ENCODE measurements at places on chromosomes 12 and 14. TPM values are rescaled to one million over a fixed set of nuclear protein-coding genes. Genes with fewer than 3 reads are reported as not detected.

DNA sequence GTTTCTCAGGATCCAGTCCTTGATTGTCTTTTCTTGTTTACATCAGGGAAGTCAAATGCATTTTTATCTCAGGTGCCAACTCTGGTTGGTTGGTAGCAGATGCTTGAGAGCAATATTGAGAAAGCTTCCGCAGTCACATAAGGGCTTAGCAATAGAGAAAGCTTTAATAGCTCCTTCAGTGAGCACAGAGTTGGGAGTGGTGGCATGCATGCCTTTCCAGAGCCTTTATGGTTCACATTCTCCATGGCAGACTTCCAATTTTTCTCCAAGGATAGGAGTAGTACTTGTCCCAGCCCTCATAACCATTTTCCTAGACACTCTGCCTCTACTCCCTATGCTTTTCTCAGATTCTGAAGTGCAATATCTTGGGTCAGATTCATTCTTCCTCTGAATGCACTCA is 280.4 kb downstream of the AEBP2 start:
- no peak for DNase-seq

DNA sequence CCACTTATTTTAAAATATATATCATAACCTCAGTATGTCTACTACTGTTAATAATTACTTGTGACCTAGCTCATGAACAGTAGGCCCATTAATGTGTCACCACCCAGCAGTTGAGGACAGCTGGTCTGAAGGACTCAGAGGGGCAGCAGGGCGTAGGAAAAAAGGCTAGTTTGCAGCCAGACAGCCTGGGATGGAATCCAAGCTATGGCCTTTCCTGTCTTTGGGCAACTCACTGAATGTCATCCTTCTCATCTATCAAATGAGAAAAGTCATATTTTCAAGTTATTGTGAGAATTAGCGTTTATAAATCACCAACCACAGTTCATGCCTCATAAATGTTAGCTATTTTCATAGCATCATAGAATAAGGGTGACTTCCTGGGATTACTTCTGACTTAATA is 12.3 kb downstream of the DENND5B start:
- DNase-seq: no peak

DNA sequence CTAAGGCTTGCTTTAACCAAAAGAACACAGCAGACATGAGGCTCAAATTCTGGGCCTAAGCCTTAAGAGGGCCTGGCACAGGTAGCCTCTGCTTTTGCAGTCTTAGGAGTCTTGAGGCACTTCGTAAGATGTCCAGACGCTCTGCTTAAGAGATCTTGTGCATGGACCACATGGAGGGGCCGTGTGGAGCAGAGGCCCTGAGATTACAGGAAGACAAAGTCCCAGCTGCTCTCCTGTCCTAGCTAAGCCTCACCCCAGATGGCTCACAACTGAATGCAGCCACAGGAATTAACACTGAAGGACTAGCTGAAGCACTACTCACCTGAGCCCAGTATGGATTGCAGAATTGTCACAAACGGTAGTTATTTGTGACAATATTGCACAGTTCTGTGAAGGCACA is 446.0 kb downstream of the PDZRN4 start:
- DNase-seq: no peak

GRCh38 chr12:31321897-31322228 is 4.1 kb downstream of the SINHCAF start:
- no peak for DNase-seq

- DNase-seq: no peak
These were observed 4.8 kb upstream of the ADCY6 start for GRCh38 chr12:48793696-48794095.

DNA sequence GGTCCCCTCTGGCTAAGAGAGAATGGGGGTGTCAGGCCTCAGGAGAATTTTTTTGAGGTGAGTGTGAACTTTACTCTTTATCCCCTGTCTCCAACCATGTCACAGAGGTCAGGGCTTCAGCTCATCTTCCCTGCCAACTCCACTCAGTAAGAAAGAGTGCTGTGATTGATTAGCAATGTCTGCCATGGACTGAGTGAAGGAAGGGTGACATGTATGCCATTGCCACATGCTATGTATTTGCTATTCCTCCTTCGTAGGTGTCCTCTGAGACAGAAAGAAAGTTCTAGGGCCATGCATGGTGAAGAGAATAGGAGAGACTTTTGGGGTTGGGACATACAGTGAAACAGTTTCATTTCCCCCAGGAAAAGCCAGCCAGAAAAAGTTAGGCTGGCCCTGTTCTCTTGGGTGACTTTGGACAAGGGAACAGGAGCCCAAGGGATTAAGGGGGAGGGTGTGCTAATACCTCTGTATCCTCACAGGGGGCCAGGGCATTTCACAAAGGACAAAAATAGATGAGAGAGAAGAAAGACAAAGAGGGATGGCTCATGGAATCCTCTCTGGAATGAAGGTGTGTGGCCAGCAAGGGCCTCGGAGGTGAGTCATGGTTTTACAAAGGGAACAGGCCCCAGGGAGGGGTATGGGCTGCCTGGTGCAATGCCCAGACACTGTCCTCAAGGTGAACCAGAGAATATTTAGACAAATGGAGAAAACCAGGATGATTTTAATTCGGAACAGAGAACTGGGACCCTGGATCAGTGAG is 13.9 kb upstream of the MYL2 start:
- peak; percentile 80 for DNase-seq

GRCh38 chr14:99519931-99520421 is 38.8 kb downstream of the CCNK start:
- DNase-seq: no peak

- DNase-seq: no peak
These were observed 122.3 kb downstream of the DPF3 start for GRCh38 chr14:72771561-72771960.

The CPNE8 gene
- polyA plus RNA-seq: 8.0 TPM

The OR6C2 gene
- not detected for polyA plus RNA-seq

Measured in A549 (cell line).